Stimulated activated CD4-positive, alpha-beta T cell treated with anti-CD3 and anti-CD28 coated beads, Interleukin-1b, Interleukin-23, amount 100 ng/mL, for 4 hours (primary cell): ENCODE measurements at places on chromosomes 2 and 18.
A peak's percentile ranks its signal among the peaks of the same experiment; 100 is the strongest.

- no peak for DNase-seq
Measured at GRCh38 chr2:240946654-240947053, 40.5 kb downstream of the CROCC2 start.

DNA sequence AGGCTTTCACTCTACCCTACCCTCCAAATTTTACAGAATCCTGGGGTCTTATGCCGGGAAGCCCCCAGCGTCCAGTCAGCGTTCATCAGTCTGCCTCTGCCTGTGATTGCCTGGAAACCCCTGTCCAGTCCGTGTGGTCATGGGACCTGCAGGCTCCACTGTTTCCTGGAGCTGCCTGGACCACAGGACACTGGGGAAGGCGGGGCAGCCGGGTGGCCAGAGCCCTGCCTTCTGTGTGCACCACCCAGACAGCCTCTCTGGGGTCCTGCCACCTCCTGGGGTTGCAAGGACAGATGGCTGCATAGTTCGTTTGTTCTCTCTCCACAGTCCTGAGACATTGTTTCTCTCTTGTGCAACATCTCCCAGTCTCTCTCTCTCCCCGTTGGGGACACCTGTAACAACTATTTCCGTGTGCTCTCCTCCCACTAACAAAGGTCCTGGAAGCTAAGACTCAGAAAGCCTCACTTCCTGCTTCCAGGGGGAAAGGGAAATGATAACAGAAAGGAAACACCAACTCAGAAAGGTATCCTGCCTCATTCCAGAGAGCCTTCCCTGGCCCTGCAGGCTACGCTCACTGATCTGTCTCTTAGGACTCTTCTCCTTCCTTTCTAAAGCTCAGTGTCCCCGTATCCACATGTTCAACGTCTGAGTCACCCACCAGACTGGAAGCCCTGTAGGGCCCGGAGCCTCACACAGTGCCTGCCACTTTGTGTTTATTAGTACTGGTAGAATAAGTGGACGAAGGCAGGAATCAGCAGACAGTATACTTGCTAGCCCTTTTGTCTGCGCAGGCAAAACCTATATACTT lies 192.8 kb upstream of the RAB12 start:
- DNase-seq, result no peak

- DNase-seq, result no peak
Measured at GRCh38 chr2:228105526-228106250, 75.8 kb downstream of the SPHKAP start.

- no peak for DNase-seq
Measured at GRCh38 chr18:73653251-73653650, 494.4 kb downstream of the FBXO15 start.

- no peak for DNase-seq
Measured at GRCh38 chr2:17912266-17912691, 33.8 kb downstream of the KCNS3 start.

DNA sequence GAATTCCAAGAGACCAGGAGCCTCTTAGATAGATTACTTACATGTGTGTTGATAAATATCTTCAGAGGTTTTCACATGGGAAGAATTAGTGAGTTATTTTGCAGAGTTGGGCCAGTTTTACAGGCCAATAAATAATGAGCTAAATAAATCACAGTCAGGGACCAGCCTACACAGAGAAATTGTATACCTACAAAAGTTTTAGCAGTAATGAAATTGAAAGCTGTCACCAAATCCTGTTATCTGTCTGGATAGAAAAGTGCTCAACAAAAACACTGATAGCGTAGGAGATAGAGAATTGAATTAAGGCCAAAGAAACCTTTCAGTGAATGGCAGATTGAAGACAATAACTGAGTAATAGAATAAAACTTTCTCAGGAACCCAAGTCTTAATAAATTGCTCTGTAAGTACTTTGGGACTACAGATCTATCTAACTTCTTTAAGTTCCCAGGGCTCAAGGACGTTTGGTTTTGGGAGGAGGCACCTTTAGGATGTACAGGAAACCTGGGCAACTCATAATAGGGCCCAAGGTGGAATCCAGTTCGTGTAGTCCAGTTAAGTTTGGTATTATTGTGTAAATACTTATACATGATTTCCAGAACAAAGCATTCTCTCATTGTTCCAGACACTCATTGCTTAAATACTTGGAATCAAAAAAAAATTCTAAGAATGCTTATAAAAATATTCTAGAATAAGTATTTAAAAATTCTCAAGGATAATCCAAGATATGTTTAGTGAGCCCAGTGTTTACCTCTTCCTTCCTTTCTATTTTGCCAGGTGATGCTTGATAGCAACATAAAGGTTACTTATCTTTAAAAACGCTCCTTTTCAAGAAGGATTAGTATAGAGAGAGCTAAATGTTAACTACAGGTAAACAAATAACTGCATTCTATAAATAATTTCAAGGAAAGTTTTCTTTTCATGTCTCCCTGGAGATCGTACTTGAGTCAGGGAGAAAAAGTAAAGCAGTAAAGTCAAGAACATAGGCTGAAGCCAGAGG lies 134.5 kb downstream of the NCKAP5 start:
- DNase-seq, result no peak

- DNase-seq, result no peak
Measured at GRCh38 chr2:20141056-20141762, 83.7 kb downstream of the SDC1 start.

GRCh38 chr2:120952318-120952717 lies 216.7 kb downstream of the GLI2 start:
- DNase-seq, result no peak

DNA sequence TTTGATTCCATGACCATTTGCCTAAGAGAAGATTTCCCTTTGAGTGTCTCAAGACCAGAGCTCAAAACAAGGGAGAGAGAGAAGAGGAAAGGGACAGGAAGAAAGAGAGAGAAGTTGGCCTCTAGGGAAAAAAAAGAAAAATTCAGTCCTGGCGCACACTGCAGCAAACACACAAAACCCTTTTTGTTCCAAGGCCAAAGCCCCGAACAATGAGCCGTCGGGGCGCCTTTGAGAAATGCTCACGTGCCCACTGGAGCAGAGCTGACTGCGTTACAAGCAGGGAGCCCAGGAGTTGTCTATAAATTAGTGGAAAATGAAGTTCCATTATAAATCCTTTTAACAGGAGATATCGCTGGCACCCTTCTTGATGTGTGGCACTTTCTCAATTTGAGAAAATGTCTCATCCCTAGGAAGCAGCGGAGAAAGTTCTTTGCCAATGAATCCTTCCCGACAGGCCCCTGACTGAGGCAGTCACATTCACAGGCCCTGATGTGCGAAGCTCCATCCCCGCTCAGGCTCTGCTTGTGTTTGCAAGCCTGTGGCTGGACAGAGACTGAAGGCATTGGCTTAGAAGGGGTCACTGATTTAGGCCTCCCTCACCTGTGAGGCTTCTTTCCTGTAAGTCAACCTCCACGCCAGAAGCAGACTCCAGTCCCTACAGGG lies 32.1 kb upstream of the NCKAP5 start:
- DNase-seq, result no peak

DNA sequence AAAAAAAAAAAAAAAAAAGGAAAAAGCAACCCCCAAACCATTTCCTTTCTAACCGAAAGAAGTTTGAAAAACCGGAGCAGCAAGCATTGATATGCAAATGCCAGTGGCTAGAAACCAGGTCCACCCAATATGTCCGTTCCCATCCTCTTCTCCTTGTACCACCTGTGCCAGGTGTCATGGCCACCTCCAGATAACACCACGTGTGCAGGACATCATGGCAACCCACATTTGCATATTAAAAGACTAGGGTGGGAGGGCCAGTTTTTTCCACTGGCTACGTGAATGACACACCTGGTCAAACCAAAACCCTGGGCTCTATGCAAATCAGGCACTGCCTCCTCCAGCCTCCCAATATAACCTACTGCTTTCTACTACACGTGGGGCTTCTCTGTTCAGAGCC lies 303.3 kb upstream of the GULP1 start:
- DNase-seq, result no peak

GRCh38 chr18:71324356-71324755 lies 1035.5 kb downstream of the SOCS6 start:
- DNase-seq, result no peak

GRCh38 chr2:219215871-219216534 lies 2.8 kb downstream of the ABCB6 start:
- no peak for DNase-seq

- no peak for DNase-seq
Measured at GRCh38 chr2:181554061-181554830, 97.1 kb downstream of the ITGA4 start.

DNA sequence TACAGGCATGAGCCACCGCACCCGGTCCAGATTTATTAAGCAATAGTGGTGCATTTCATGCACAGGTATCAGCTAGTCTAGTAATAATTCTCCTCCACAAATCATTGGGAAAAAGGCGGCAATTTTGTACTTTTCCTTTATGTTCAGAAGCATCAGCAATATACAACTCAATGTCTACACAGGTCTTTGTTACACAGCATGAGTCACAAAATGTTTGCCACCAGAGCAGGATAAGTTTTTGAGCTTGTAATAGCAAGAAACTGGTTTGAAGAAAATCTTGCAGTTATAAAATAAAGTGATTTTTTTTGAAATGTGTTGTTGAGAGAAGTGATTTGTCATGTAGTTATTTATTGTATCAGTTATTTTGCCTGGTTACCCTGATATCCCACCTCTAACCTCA lies 4.8 kb upstream of the ITPRIPL1 start:
- no peak for DNase-seq

DNA sequence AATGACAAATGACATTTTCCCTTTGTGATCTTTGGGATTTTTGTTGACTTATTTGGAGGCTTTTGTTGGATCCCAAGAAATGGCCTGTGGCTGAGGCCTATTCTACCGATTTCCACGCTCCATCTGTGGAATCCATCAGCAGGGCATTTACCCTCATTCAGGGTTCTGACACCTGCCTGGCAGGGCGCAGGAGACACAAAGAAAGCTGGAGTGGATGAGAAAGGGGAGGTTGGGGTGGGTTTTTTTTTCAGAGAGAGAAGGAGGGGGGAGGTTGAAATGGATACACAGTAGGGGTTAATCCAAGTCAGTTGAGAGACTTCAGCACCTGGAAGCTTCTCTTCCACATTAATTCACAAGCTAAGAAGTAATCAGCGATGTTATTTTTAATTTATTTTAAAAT lies 59.7 kb downstream of the PAX3 start:
- no peak for DNase-seq

DNA sequence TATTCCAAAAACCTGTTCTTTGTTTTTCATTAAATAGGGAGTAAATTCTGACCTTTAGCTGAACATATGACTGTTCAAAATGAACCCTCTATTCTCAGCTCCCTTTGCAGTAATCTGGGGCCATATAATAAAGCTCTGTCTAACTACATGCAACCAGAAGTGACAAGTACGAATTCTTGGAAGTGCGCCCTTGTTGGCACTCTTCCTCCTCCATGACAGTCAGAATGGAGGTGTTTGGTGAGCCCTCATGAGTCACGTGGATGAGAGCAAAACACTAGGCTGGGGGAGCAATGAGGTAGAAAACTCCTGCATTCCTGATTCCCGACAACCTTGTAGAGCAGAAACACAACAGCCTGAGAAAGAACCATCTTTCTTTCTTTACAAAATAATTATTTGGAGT lies 552.9 kb downstream of the FBXO15 start:
- DNase-seq, result no peak

GRCh38 chr18:3529601-3530000 lies 79.6 kb downstream of the TGIF1 start:
- no peak for DNase-seq

- DNase-seq, result peak; percentile 15
Measured at GRCh38 chr2:69616755-69617154, 26.8 kb downstream of the AAK1 start.

- DNase-seq, result no peak
Measured at GRCh38 chr18:78789850-78790249, 189.8 kb upstream of the SALL3 start.

DNA sequence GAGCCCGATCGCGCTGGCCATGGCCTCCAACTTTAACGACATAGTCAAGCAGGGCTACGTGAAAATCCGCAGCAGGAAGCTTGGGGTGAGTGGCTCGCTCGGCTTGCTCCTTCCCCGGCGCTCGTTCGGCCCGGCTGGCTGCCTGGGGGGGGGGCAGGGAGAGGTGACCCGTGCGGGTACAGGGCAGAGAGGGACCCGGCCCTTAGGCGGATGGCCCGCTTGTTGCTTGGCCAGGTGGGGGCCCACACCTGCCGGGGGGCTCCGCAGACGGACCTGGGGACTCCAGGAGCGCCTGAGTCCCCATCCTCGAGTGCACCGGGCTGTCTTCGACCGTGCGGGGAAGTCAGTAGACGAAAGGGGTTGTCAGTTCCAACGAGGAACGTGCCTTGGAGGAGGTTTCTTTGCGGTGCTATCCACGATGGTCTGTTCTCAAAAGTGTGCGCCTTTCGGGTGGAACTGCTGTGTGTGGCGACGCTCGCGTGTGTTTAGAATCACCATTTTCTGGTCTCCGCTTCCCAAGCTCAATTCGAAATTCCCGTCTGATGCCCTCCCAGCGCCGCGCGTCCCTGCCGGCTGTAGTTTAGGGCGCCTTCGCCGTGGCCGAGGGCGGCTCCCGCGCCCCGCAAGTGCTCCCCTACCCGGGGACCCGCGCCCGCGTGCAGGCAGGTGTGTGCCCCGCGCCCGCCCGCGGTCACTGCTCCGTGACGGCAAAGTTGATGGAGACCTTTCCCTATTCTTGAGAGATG lies 711 bp downstream of the DOK6 start:
- no peak for DNase-seq

DNA sequence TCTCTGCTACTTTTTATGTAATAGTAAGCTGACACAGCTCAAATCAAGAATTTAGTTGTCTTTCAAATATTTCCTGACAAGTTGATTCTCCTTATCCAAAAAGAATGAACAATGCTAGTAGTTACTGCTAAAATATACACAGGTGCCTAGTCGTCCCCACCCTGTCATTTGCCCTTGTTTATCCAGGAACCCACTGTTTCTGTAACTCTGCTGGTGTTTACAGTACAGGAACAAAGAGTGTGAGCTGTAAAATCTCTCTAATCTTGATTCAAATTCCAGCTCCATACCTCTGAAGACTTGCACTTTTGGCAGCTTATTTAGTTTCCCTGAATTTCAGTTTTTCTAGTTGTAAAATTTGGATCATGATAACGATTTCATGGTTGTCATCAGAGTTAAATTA lies 21.1 kb upstream of the SCYGR2 start:
- no peak for DNase-seq

DNA sequence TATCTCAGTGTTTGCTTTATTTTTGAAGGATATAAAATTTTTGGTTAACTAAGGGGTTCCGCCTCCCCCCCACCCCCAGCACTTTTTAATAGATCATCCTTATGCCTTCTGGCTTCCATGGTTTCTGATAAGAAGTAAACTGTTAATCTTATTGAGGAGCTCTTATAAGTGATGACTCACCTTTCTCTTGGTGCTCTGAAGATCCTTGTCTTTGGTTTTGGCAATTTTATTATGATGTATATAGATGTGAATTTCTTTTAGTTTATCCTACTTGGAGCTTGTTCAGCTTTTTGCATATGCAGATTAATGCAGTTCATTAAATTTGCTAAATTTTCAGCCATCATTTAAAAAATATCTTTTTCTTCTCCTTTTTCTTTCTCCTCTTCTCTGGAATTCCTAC lies 91.7 kb upstream of the CTAGE1 start:
- DNase-seq, result no peak

GRCh38 chr2:135183822-135184221 lies 131.7 kb downstream of the RAB3GAP1 start:
- DNase-seq, result no peak

DNA sequence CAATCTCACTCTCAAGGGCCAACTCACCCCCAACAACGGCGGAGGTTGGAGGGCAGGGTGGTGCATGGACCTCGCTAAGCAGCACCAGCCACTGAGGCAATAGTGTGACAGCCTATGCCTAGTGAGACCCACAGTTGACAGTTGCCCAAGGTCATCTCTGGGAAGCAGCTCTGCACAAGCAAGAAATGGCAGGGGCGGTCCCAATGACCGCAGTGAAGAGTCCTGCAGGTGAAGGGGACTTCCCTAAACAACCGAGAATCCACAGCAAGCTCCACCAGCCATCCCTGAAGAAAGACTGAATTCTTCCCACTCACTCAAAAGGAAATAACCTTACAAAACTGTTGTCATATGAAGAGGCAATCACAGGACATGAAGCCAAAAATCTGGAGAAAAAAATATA lies 313.4 kb upstream of the ID2 start:
- no peak for DNase-seq
